ENCODE measurements at places on chromosomes 5 and 9.

DNA sequence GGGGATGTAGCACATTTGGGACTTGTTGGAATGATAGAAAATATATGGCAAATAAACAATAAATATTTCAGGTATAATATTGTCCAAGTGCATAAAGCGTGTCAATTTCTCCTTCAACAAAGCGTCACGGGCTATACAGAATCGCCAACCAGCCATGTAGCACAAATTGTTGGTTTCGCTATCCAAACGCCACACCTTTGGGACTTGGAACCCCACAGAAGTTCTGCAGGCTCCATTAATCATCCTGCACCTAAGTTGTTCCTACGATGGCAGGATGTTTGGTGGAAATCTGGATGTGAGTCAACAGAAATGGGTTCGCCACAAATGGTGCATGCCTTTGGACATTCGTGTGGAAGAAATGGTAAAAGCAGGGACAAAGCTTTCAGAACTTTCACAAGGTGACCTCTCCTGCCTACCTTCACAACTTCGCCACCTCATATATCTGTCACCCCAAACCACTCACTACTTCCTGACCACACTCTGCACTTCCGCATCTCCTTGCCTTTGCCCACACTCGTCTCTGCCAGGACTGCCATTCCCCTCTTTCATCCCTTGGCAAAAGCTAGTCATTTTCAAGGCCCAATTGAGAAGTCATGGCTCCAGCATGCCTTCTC, 95.7 kb downstream of the LHFPL2 start:
- DNase-seq = no peak

DNA sequence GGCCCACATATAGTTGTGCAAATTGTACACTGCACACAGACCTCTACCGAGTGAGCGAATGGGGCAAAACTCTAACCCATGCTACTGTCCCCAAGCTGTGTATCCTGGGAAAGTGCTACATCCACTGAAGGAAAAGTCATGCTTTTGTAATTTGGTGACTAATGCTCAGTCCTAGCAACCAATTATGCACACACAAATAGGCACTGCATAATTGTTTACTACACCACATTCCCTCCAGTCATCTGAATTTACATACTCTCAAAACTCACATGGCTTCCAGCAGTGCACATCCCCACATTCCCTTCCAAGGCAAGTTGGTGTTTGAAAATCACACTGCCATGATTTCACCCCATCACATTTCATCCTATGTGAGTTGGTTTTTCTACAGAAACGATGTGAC, 125.9 kb upstream of the OSMR start:
- no peak for DNase-seq

DNA sequence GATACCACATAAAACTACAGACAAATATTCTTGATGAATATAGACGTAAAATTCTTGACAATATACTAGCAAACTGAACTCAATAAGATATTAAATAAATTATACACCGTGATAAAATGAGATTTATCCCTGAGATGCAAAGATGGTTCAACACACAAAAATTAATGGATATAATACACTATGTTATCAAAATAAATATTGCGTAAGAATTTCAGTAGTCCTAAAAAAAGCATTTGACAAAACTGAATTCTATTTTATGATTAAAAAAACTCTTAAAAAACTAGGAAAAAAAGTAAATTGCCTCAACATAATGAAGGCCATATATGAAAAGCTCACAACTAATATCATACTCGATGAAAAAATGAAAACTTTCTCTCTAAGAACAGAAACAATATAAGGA, 472.3 kb upstream of the GRIA1 start:
- DNase-seq = no peak

- no peak for DNase-seq
These were observed 789.3 kb downstream of the SEMA5A start for GRCh38 chr5:8756498-8757084.

- no peak for DNase-seq
These were observed 72.1 kb downstream of the ADRB2 start for GRCh38 chr5:148898413-148899075.

DNA sequence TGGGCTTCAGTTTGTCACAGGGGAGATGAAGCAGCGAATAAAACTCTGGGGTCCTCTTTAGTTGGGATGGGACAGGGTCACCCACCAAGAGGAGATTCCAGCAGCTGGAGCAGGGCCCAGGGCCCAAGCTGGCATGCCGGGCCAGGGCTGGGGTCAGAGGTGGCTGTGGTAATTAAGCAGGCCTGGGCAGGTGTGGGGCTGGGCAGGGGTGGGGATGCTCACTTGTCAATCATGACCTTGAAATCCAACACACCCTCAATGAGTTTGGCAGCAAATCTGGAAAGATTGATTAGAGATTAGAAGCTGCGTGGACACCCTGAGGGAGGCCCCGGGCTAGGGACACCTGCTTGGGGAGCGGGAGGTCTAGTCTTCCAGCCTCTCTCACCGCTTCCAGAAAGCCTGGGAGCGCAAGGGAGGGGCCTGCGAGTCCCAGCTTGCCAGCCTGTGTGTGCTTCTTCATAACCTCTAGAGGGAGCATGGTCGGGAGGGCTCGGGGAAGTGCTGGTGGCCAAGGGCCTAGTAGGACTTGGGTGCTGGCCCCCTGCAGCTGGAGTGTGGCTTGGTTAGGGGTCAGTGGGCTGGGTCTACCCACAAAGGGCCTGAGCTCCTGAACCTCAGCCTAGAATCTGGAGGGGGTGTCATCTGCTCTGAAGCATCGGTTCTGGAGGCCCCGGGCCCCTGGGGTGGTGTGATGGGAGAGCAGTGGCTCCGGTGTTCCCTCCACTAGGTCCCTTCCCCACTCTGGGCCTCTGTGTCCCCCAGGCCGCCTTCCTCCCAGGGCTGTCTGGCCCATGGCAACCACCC, 7.6 kb downstream of the CRAT start:
- DNase-seq = no peak

- DNase-seq = no peak
These were observed 78.1 kb upstream of the PJA2 start for GRCh38 chr5:109487753-109488420.

DNA sequence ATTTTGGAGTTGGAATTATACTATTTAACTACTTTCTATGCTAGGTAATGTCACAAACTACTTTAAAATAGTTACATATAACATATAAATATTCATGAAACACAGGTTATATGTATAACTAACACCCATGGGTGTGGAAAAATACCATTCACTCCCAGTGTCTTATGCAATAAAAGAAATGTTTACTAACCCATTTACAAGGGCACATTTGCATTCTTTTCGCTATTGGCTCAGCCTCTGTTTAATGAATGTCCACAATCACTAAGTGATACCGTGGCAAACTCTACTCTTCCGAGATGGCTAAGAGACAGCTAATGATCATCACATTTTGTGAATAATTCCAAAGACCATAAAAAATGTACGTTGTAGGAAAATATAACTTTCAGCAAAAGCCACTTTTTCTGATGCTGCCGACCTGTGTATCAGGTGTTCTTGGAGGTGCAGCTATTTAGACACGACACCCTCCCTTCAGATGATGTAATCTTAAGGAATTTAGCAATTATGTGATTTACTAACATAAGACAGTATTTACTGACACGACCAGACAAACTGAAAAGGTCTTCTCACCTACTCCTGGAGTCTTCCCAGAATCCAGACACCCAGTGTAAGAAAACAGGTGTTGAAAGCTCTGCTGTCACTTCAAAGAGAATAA, 121.7 kb upstream of the FAM120A start:
- no peak for DNase-seq

DNA sequence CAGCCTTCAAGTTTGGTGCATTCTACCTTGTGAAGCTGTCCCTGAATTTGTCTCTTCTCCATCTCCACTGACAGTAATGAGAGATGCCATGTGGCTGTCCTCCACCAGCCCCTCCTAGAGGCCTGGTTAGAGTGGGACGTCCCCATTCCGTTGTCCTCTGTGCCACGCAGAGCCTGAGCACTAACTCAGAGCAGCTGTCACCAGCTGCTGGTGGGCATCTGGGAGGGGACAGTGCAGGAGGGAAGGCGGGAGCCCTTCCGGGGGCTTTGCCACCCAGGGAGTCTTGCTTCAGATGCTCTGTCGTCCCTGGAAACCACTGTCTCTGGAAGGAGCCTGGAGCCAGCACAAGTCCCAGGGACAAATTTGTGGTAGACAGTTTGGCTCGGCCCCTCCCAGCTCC, 78.6 kb downstream of the PDZD2 start:
- DNase-seq = no peak

DNA sequence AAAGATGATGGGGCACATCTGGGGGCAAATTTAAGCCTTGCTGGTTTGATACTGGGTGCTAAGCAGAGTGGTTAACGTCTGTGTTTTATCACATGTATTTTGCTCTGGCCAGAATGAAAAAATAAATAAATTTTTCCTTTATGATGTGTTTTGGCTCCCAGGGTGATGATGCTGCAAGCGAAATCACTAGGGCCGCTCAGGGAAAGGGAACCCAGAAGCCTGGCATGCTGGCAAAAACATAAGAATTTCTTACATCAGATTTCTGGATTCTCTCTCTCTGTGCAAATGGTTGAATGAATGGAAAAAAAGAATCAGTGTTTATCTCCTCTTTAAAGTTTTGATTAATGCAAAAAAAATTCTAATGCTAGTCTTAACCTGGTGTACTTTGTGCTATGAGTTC, 1975.2 kb upstream of the C9orf72 start:
- no peak for DNase-seq

DNA sequence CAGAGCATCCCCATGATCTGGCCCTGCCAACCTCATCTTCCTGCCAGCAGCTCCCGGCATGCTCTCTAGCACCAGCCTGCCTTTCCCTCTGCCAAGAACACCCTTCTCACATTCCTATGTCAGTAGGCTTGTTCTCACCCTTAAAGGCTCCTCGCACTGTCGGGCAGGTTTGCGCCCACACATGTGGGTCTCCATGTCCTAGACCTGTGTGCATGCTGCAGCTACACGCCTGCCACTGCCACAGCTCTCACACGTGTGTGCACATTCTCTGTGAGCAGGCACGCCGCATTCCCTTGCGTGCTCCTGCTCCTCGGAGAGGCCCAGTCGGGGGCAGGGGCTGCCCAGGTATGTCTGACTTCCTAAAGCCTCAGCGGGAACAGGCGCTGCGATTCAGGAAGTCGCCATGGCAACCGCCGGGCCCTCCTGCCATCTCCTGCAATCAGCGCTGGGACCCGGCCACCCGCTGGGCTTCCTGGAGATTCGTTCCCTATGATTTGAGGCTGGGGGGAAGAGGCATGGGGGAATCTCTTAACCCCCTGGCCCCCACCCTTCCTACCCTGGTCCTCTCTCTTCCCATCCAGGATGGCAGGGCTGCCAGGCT, 28.1 kb downstream of the NDUFA8 start:
- no peak for DNase-seq

- no peak for DNase-seq
These were observed 85.3 kb downstream of the BARX1 start for GRCh38 chr9:93869863-93870262.

- no peak for DNase-seq
These were observed 69.5 kb upstream of the IER5L start for GRCh38 chr9:129247285-129248153.

GRCh38 chr5:178304016-178304415, 71.4 kb upstream of the PHYKPL start:
- DNase-seq = no peak

GRCh38 chr9:120612218-120612617, 32.3 kb upstream of the CDK5RAP2 start:
- DNase-seq = no peak

- DNase-seq = peak; percentile 58
These were observed 5.3 kb upstream of the LCP2 start for GRCh38 chr5:170302653-170303501.

GRCh38 chr9:97979788-97980478, 3.2 kb upstream of the ANP32B start:
- no peak for DNase-seq

- no peak for DNase-seq
These were observed 466.6 kb upstream of the DAB2 start for GRCh38 chr5:39891376-39891775.

GRCh38 chr5:163635631-163636030, 130.2 kb downstream of the MAT2B start:
- no peak for DNase-seq

GRCh38 chr9:116939614-116940013, 252.5 kb downstream of the TRIM32 start:
- DNase-seq = no peak

- no peak for DNase-seq
These were observed 129.9 kb downstream of the PDZD2 start for GRCh38 chr5:31768784-31769183.

- DNase-seq = no peak
These were observed 3.8 kb downstream of the ARSI start for GRCh38 chr5:150298701-150299451.

DNA sequence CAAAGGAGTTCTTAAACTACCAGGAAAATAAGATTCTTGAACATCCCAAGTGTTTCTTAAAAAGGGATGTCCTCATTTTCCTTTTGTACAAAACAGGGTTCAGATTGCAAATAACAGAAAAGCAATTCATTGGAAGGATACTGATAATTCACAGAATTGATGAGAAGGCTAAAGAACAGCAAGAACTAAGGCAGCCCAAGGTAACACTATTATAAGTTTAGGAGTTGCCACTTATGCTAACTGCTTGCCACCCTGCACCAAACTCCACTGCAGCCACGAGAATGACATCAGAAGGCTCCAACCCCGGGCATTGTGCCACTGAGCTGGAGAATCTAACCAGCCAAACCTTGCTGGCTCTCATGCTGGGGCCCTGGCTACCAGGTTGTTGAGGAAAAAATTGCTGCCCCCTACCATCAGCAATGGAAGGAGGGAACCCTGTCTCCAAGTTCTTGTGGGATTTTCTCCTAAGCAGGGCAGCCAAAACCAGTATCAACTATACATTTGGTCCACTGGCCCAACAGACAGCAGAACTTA, 123.4 kb downstream of the ARL15 start:
- DNase-seq = no peak
